Activated CD4-positive, alpha-beta T cell treated with anti-CD3 and anti-CD28 coated beads for 36 hours (primary cell): ENCODE measurements at places on chromosomes 2 and 18. TPM values are rescaled to one million over a fixed set of nuclear protein-coding genes. Genes with fewer than 3 reads are reported as not detected.

EFR3B gene
- 1.0 TPM for total RNA-seq

DNA sequence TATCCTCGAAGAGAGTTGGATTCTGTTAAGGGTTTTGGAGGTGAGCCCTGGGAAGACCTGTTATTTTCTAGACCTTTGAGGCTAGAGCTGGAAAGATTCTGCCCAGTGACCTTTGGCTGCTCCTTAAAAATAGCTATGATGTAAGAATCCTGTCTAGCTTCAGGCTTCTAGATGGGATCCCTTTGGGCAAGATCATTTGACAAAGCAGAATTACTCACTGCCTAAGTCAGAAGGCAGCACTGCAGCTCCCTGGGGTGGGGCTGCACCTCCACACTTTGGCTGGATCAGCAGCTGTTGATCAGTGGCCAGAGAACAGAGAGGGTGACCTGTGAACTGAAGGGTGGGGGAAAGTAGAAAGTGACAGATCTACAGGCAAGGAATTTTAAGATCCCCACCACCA lies 103.8 kb downstream of the ASAP2 start:
- no peak for DNase-seq

- peak; percentile 76 for DNase-seq
These were observed 27.2 kb downstream of the CDKL4 start for GRCh38 chr2:39216346-39217191.

DNA sequence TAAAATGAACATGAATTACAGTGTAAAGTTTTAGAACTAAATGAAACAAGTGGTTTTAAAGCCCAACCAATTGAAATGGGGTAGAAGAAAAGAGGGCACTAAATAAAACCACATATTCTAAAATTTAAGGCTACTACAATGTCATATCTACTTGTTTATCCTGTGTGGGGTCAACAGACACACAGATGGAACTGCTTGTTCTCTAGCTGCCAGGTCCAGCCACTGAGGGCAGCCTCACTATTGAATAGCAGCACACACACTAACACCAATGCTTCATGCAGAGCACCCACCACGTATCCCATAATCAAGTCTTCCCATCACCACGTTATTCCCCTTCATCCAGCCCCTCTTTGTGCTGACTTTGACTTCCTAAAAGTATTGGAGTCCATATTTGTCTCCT lies 88.1 kb downstream of the SPIRE1 start:
- no peak for DNase-seq

GRCh38 chr2:201343559-201343958 lies 13.6 kb downstream of the FLACC1 start:
- no peak for DNase-seq

DNA sequence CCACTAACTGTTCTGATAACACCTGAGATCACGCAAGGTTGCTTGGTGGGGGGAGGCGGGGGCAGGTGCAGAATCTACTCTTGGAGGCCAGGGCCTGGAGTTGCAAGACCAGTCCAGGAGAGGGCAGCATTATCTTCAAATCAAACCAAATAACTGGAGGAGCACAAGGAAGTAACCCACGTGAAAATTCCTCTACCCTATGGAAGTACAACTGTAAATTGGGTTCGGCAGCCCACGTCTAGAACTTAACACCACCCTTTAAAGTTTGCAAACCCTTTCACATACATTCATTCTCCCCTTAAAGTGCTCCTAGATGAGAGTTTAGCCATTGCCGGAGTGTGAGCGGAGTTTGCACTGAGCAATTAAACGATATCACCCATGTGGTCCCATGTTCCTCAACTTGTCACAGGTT lies 19.6 kb upstream of the CXCR1 start:
- DNase-seq, result peak; percentile 83

DNA sequence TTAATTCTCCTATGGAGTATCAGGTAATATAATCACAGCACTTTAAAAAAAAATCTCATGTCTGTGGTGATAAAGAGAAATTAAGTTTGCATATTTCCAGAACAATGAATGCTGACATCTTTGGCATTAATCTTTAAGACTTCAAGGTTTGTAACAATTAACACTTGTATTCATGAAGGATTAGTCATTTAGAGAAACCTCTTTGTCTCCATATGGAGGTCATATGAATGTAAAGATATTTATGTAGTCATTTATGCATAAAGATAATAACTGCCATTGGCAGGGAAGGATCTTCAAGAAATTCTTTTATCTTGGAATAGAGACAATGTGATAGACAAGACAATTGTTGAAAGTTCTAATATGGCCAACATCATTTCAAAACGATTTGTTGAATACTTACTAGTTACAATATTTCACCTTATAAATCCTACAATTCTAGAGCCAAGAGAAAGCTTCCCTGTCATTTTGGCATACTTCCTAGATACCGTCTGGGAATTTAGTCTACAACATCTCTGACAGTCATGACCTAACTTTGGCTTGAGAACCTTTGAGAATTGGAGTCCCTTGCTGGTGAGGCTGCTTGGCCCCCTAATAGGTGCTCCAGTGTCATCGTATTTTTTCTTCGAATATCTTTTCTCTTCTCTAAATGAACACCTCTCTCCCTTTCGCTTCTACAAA lies 33.6 kb downstream of the RASGRP3 start:
- no peak for DNase-seq

KIAA2012 gene
- total RNA-seq, result not detected

GRCh38 chr2:40512256-40512655 lies 60.4 kb upstream of the SLC8A1 start:
- no peak for DNase-seq

DNA sequence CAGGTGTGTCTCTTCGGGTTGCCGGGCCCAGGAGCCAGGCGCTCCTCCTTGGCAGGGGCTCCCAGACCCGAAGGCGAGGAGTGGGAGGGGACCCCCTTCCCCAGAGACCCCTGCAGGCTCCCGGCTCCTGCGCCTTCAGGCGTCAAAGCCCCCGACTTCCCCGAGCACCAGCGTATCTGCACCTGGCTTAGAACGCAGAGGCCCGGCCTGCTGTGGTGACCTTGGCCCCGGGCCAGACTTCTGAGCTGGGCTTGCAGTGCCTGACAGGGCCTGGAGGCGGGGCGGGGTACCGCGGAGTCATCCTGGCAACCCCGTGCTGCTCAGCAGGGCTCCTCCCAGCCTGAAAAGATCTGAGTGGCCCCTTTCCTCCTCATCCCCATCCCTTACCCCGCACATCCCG lies 27.0 kb downstream of the SKA1 start:
- DNase-seq, result peak; percentile 58

SLC5A7 gene
- not detected for total RNA-seq

DNA sequence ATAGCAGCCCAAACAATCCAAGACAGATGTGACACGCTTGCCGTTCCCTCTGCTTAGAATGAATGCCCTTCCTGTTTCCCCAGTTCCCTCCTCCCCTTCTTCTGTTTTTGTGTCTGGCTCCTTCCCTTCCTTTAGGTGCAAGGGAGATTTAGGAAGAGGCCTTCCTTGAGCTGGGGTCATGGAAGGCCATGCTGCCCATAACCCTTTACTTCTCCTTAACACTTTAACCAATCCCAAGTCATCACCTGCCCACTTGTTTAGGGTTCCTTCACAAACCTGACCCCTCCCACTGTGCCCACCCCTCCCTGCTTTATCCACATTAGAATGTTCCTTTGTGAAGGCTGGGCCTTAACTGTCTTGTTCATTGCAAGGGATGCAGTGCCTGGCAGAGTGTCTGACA lies 24.9 kb downstream of the TMEM247 start:
- DNase-seq, result no peak

- DNase-seq, result no peak
These were observed 57.8 kb upstream of the OTOS start for GRCh38 chr2:240198226-240198625.

SCYGR4 gene
- not detected for total RNA-seq

DNA sequence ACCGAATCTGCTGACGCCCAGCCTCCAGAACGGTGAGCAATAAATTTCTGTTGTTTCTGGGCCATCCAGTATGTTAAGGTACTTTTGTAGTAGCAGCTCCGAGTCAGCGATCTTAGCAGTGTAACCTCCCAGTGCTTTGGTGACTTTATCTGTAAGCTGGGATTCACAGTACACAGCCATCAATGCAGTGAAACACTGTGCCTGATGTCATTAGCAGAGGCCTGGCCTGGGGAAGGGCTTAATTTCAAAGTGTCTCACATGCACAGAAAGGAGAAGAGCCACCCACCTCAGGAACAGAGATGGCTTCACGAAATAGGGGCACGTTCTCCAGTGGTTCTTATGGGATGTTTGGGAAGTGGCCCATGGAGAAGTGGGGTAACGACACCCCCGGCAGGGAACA lies 281.2 kb downstream of the PHLPP1 start:
- DNase-seq, result no peak

- no peak for DNase-seq
These were observed 11.8 kb upstream of the FN1 start for GRCh38 chr2:215447673-215448081.

RAB17 gene
- total RNA-seq, result 0.30 TPM

ITGB6 gene
- not detected for total RNA-seq

- peak; percentile 66 for DNase-seq
These were observed 9.4 kb upstream of the IL1RL1 start for GRCh38 chr2:102301867-102302362.

PROKR1 gene
- total RNA-seq, result not detected

DNA sequence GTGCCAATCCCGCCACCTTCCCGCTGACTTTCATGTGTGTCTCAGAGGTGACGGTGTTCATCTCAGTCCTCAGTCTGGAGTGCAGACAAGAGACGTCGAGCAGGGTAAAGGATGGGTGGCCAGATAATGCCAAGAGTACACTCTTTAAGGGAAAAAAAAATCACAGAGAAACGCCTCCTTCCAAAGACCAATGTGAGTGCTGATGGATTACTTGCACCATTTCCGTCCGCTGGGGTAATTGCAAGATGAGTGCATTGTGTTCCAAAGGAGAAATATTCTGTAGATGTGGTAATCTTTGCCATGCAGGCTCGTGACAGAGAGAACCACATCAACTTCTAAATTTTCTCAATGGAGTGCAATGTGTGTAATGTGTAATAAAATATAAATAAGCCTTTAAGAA lies 81.0 kb downstream of the KLHL29 start:
- DNase-seq, result no peak

DNA sequence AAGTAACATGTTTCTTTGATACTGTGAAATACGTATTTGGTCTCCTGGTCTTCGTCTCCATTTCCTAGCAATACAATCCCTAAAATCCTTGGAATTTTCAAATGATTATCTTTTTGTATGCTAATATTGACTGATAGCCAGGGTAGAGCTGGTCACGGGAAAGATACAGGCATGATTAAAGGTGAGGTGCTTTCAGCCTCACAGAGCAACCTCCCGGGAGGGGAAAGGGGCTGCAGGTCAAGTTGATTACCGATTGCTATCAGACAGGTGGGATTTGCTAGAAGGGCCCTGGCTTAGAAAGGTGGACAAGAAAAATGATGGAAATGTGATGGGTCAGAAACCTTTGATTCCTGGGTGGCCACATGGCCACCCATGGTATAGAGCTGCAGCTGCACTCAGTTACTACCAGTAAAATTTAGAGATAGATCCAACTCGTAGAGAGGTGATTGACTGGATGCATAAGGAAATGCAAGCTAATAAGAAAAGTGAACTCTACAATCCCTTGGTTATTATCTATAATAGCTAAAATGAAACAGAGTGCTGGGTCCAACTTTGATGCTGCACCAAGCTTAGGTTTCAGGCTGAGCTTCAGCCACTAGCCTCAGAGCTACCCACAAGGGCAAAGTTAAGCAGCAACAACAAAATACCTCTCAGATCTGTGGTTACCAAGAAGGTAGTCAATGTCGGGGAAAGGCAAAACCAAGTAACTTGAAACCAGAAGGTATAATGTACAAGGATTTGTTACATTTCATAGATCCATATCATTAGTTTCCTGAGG lies 15.3 kb downstream of the YPEL5 start:
- no peak for DNase-seq

DNA sequence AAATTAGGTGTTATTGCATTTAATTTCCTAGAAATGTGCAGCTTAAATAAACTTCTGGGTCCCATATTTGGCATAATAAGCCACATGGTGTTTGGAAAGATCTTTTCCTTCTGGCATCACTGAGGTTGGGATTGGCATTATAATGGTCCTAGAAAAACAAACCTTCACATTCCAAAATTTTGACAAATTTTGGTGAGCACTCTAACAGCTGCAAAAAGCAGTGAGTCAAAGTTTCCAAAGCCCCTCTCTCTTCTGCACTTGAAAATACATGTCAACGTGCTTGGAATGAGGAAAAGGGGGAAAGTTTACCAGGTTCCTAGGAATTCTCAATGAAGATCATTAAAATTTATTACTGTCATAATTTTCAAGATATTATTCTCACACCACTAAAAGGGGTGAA lies 77.8 kb upstream of the STK17B start:
- DNase-seq, result no peak

DNA sequence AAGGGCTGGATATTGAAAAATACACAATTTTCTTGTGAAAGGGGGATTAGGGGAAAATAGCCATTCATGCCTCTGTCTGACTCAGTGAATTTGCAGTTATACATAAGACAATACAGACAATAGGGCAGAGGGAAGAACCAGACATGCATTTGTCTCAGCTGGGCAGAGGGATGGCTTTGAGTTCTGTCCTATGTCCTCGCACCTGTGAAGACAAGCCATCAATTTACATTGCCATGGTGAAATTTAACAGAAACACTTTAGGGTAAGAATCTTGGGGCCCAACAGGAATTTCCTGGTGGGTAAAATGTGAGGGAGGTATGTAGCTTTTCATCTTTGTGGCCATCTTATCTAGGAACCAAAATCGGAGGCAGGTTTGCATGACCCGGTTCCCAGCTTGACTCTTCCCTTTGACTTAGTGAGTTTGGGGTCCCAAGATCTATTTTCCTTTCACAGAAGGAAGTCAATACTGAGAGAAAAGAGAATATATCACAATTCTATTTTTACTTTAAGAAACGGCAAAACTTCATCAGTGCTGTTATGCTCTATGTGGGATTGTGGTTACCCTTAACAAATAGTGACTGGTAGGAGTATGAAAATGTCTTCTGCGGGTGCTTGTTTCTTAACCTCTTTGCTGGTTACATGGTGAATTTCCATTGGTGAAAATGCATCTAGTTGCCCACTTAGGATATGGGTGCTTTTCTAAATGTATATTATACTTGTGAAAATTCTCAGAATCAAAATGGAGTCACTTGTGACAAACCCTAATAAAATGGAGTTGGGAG lies 221.8 kb downstream of the SPP2 start:
- no peak for DNase-seq

VWC2L gene
- total RNA-seq, result not detected

XDH gene
- total RNA-seq, result not detected

DNA sequence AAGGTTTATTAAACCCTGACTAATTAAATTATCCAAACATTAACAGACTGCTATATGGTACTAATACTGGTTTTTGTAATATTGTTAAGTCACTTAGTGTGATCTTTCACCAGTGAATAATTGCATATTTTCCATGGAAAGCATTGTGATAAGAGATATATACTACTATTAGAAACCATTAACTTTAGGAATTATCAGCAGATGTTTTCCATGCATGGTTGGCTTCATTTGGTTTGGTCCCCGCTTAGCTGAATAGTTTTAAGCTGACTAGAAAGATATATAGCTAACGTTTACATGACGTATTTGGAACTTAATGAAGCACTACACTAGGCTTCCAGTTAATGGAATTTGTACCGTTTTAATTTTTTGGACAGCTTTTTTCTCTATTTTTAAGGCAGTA lies 37.9 kb downstream of the LCLAT1 start:
- no peak for DNase-seq
